ENCODE measurements at places on chromosomes 5 and 9.
A peak's percentile ranks its signal among the peaks of the same experiment; 100 is the strongest.

- no peaks in the 10 kb centered on the region for H3K4me1 ChIP-seq
- H3K36me3 ChIP-seq, result peaks cover 4% of the 10 kb centered on the region
- no peak overlapping the region for H3K27ac ChIP-seq
- DNase-seq, result no peak
- H3K4me3 ChIP-seq, result no peak overlapping the region
Measured at GRCh38 chr9:73011956-73012355, 59.1 kb upstream of the ALDH1A1 start.

DNA sequence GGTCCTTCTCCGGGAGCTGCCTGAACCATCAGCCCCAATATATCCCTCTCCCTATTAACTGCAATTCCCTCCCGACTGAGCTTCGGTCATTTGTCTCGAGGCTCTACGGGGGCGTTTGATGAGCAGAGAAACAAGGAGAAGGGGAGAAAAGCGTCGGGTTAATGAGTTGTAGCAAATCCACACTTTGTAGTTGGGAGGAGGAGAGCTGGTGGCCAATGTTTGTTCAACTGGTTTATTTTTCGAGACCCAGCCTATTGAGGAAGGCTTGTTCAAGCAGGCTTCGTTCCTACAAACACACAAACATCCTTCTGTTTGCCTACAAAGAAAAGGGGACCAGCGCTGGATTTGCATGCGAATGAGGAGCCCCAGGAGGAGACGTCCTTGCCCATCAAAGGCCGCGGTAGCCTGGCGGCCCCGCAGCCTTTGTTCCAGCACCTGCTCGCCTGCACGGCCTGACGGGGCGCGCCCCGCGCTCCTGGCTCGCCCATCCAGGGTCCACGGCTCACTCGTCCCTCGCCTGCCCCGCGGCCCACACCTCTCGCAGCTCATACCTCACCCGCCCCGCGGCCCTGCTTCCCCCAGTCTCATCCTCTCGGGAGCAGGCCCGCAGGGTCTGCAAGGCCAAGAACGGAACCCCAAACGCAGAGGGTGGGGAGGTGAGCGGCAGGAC lies 4.6 kb downstream of the FOXD1 start:
- no peak for DNase-seq
- H3K36me3 ChIP-seq, result peaks cover 2% of the 10 kb centered on the region
- H3K27ac ChIP-seq, result peak overlapping the region; percentile 89

DNA sequence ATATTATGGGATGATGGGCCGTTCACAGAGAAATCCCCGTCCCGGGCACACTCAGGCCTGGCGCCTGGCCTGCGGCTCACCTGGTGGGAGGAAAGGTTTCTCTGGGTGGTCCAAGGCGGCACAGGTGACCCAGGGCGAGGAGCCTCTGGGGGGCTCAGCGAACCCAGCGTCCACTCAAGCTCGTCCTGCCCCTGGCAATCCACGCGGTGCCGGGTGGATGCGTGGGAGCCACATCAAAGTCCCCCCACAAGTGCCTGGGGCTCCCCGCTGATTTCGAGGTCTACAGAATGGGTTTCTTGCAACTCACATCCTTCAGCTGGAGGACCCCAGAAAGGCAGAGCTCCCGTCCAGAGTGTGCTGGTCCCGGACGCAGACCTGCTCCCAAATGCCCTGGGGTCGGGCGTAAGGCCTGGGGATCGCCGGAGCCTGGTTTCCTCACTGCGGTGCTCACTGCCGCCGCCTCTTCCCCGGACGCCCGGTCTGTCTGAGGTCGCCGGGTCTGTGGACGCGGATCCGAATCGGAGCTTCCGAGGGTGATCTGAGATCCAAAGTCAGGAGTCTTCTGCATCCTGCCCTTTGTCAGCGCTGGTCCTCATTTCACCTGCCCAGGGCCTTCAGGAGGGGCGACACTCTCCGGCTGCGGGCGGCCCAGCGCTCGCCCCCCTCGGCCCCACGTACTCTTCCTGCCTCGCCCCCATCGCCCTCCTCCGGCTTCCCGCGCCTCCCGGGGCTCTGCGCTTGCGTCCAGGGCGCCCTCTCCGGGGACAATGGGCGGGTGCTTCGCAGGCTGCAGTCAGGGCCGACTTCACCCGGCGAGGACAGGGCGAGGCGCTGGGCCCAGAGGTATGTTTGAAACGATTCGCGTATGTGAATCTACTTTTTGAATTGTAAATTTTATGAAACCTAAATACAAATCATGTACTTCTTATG lies 20.0 kb upstream of the RUFY1 start:
- H3K4me1 ChIP-seq, result peaks cover 6% of the 10 kb centered on the region
- H3K36me3 ChIP-seq, result no peaks in the 10 kb centered on the region
- peak; percentile 28 for DNase-seq

DNA sequence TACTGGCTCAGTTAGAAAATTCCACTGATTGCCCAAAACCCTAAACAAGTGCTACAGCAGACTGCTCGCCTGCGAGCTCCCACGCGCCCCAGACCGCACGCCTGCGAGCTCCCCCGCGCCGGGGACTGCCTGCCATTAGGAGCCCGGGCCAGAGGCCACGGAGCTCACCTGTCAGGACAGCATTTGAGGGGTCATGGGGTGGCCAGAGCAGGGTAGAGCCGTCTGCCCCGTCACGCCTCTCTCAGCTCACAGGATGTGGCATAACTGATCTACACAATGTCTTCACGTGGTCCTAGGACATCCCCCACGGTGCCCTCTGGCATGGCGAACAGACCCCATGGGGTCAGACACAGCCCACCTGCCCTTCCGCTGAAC lies 29.1 kb upstream of the LRRC14B start:
- H3K36me3 ChIP-seq, result peaks cover 3% of the 10 kb centered on the region
- peaks cover 2% of the 10 kb centered on the region for H3K4me1 ChIP-seq
- DNase-seq, result no peak
- no peak overlapping the region for H3K27ac ChIP-seq

- peaks cover 15% of the 10 kb centered on the region for H3K4me1 ChIP-seq
- H3K27me3 ChIP-seq, result peaks cover 26% of the 10 kb centered on the region
- no peak overlapping the region for H3K27ac ChIP-seq
- H3K36me3 ChIP-seq, result peaks cover 3% of the 10 kb centered on the region
- no peak for DNase-seq
Measured at GRCh38 chr5:159405611-159406031, 75.3 kb upstream of the IL12B start.

GRCh38 chr5:23684103-23684502 lies 176.7 kb downstream of the PRDM9 start:
- H3K4me1 ChIP-seq, result no peaks in the 10 kb centered on the region
- DNase-seq, result no peak
- H3K27ac ChIP-seq, result no peak overlapping the region

GRCh38 chr5:116532762-116533525 lies 41.7 kb downstream of the SEMA6A start:
- no peaks in the 10 kb centered on the region for H3K4me1 ChIP-seq
- no peak for DNase-seq
- peaks cover 5% of the 10 kb centered on the region for H3K27me3 ChIP-seq

GRCh38 chr5:133366438-133366837 lies 245.9 kb downstream of the FSTL4 start:
- H3K4me3 ChIP-seq, result no peak overlapping the region
- H3K27me3 ChIP-seq, result peaks cover 50% of the 10 kb centered on the region
- peaks cover 2% of the 10 kb centered on the region for H3K36me3 ChIP-seq
- peaks cover 4% of the 10 kb centered on the region for H3K4me1 ChIP-seq

DNA sequence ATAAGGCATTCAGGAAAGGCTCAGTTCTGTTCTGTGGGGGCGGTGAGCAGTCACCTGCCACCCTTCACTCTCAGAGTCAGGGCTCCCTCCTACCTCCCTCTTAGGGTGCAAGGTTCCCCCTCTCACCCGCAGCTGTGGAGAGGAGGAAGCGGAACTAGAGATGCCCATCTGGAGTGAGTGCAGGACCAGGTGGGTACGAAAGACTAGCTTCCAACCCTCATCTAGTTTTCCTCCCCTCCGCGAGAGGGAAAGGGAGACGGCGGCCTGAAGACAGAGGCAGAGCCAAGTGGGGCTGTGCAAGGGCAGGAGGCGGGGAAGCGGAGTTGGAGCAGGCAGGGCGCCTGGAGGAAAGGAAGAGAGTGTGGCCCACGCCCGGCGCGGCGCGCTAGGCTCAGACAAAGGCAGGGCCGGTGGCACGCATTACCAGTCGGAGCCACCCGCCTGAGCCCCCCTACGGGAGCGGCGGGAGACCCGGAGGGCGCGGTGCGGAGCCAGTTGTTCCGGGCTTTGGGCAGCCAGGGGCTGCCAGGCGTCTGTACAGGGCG lies 7.3 kb downstream of the PRR7 start:
- H3K4me1 ChIP-seq, result peaks cover 35% of the 10 kb centered on the region
- H3K4me3 ChIP-seq, result peak overlapping the region; percentile 85
- H3K27me3 ChIP-seq, result no peaks in the 10 kb centered on the region
- no peak for DNase-seq
- H3K36me3 ChIP-seq, result no peaks in the 10 kb centered on the region

DNA sequence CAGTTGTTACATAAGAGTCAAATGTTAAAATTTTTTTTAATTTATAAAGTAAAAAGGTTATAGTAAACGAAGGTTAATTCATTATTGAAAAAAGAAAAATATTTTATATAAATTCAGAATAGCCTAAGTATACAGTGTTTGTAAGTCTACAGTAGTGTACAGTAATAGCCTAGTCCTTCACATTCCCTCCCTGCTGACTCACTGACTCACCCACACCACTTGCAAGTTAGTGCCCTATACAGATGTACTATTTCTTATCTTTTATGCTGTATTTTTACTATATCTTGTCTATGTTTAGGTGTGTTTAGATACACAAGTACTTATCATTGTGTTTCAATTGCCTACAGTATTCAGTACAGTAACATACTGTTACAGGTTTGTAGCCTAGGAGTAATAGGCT lies 57.6 kb downstream of the MAMDC2 start:
- H3K27me3 ChIP-seq, result peaks cover 19% of the 10 kb centered on the region
- no peaks in the 10 kb centered on the region for H3K4me1 ChIP-seq
- no peak overlapping the region for H3K27ac ChIP-seq
- no peak for DNase-seq
- H3K36me3 ChIP-seq, result no peaks in the 10 kb centered on the region
- no peak overlapping the region for H3K4me3 ChIP-seq

GRCh38 chr5:39076101-39076756 lies 2.0 kb upstream of the RICTOR start:
- H3K4me3 ChIP-seq, result no peak overlapping the region
- no peak for DNase-seq
- no peak overlapping the region for H3K27ac ChIP-seq
- peaks cover 25% of the 10 kb centered on the region for H3K4me1 ChIP-seq

- no peak overlapping the region for H3K27ac ChIP-seq
- H3K4me1 ChIP-seq, result no peaks in the 10 kb centered on the region
- no peak overlapping the region for H3K4me3 ChIP-seq
- no peak for DNase-seq
Measured at GRCh38 chr9:85042981-85043647, 373.6 kb downstream of the NTRK2 start.

- no peaks in the 10 kb centered on the region for H3K4me1 ChIP-seq
- peaks cover 75% of the 10 kb centered on the region for H3K27me3 ChIP-seq
- no peak overlapping the region for H3K4me3 ChIP-seq
- no peaks in the 10 kb centered on the region for H3K36me3 ChIP-seq
Measured at GRCh38 chr5:77621440-77621839, 17.1 kb downstream of the OTP start.

DNA sequence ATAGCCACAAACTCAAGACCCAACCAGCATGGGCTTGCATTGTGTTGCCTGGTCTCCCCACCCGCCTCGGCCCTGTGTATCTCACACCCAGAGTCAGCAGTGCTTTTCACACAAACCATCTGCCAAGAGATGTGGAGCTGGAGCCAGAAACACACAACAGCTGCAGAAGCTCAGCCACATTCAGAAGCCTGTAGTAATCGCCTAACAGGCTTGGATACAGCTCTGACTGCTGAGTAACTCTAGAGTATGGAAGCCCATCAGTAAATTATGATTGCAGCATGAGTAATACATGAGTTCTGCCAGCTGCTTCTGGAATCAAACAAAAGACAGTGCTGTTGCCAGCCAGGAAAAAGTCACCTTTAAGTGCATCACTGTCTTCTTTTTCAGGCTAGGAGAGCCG lies 16.0 kb downstream of the TEK start:
- no peak for DNase-seq
- H3K27me3 ChIP-seq, result peaks cover 12% of the 10 kb centered on the region
- H3K4me1 ChIP-seq, result no peaks in the 10 kb centered on the region
- H3K27ac ChIP-seq, result no peak overlapping the region
- H3K4me3 ChIP-seq, result no peak overlapping the region

DNA sequence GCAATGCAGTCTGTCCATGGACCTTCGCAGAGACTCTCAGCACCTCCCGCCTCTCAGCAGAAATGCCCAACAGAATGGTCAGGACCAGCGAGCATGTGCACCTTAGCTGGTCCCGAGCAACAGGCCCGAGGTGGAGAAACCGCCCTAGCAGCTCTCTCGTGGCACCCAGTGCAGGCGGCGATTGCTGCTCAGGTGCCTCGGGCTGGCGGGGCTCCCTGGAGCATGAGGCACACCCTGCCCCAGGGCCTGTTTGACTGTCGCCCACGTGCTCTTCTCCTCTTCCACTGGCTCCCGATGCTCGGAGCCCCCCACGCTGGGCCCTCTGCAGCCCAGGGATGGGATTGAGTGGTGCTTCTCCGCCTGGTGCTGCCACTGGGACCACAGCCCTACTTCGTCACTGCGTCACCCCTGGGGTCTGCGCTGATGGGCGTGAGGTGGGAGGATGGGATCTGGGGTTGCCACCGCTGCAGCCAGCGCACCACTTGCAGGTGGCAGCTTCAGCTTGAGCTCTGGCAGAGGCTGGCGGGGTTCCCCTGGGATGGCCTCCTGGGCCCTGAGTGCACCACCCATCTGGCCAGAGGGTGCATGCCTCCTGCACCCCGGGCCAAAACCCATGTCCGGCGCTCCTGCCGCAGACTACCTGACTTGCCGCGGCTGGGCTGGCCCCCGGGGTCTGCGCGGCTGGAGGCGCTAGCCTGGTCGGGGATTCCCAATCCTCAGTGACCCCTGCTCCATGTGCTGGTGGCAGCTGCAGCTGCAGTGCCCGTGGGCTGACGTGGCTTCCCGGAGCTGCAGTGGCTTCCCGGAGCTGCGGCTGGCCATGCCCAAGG lies 244.2 kb downstream of the FOXD4L6 start:
- no peaks in the 10 kb centered on the region for H3K4me1 ChIP-seq
- no peak overlapping the region for H3K27ac ChIP-seq
- no peak overlapping the region for H3K4me3 ChIP-seq
- DNase-seq, result no peak

DNA sequence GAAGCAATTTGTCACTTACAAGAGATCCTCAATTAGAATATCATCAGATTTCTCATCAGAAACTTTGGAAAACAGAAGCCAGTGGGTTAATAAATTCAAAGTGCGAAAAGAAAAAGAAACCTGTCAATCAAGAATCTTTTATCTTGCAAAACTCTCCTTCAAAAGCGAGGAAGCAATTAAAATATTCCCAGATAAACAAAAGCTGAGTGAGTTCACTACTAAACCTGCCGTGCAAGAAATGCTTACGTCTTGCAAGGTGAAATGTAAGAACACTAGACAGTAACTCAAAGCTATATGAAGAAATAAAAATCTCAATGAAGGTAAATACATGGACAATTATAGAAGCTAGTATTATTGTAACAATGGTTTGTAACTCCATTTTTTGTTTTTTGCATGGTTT lies 62.8 kb upstream of the IL33 start:
- no peaks in the 10 kb centered on the region for H3K36me3 ChIP-seq
- DNase-seq, result no peak
- no peak overlapping the region for H3K4me3 ChIP-seq
- no peaks in the 10 kb centered on the region for H3K4me1 ChIP-seq

All from T-helper 17 cell (primary cell).